ENCODE measurements at places on chromosomes 5 and 9. TPM values are rescaled to one million over a fixed set of nuclear protein-coding genes. Genes with fewer than 3 reads are reported as not detected.

- no peak for DNase-seq
Measured at GRCh38 chr9:114720086-114720676, 38.2 kb upstream of the TEX48 start.

GRCh38 chr9:34982361-34982760 lies 7.2 kb upstream of the DNAJB5 start:
- no peak for DNase-seq

DNA sequence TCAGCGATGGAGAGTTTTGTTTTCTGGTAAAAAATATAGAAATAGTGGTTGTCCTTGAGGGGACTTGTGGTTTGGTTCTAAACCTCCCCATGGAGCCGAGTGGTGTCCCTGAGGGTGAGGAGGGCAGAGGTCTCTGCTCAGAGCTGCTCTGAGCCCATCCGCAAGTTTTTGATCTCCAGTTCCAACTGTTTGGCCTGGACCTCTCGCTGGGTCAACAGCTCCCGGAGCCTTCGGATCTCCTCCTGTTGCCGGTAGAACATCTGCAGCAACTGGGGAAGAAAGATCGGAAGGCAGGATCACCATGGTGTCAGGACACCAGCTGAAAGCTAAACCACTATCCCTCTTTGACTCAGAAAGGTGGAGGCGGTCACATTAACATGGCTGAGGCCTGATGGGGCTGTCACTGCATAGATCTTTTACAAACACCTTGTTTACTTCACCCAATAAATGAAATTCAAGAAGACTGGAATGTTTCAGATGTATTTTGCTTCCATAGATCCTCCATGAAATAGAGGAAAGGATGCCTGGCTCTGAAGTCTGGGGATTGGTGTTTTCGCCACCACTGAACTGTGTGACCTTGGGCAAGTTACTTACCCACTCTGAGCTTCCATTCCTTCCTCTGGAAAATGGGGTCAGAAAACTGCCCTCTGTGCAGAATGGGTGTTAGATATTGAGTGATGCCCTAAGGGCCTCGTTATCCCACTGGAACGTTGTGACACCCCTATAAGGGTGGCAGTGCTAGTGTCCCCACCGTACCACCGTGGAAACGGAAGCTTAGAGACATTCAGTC lies 5.8 kb upstream of the TRIM14 start:
- no peak for DNase-seq

DNA sequence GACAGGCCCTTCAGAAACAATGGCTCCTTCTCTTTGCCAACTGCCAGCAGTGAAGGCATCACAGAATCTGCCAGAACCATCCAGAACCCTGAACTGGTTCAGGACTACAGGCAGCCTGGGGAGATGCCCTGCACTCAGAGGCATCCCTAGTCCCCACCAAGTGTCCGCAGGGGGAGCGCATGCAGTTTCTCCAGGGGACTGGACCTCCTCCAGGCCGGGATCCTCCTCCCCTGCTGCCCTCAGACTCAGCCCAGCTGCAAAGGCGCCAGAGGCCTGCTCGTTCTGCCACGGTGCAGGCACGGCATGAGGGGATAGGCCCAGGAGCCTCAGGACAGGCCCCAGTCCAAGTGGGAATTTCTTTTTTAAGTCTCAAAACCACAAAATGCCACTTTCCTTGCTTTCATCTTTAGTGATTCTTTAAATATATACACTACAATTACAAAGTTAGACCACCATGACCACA lies 72.0 kb downstream of the SEMA4D start:
- no peak for DNase-seq

- no peak for DNase-seq
Measured at GRCh38 chr9:16743375-16743774, 127.1 kb downstream of the BNC2 start.

DNA sequence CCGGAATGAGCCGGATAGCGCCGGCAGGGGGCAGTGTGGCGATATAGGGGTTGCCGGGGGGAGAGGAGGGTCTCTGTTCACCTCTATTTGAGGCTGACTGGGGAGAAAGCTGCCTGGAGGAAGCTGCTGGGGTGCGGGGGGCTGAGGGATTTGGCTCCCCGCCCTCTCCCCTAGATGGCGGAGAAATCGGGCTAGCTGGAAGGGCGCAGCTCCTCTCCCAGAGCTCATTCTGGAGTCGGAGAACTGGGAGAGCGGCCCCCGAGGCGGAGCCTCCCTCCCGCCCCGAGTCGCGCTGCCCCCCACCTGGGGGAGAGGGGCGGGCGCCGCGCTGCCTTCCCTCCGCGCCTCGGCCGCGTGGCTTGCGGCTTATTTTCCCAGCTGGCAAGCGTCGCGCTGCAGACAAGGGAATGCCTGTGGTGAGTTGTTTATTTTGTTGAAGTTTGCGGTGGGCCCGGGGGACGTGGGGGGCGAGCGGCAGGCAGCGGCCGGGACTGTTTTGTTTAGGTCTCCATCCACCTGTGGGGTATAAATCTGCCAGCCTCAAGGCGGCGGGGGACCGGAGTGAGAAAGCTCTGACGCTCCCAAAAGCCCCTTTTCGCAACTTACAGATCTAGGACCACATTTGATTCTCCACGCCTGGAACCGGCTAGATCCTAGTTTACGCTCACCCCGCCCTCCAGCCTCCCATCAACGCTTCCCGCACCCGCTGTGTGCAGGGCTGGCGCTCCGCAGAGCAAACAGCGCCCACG lies 4.1 kb upstream of the RGMB start:
- peak; percentile 75 for DNase-seq

- DNase-seq, result no peak
Measured at GRCh38 chr9:79428422-79428821, 143.3 kb upstream of the TLE4 start.

DNA sequence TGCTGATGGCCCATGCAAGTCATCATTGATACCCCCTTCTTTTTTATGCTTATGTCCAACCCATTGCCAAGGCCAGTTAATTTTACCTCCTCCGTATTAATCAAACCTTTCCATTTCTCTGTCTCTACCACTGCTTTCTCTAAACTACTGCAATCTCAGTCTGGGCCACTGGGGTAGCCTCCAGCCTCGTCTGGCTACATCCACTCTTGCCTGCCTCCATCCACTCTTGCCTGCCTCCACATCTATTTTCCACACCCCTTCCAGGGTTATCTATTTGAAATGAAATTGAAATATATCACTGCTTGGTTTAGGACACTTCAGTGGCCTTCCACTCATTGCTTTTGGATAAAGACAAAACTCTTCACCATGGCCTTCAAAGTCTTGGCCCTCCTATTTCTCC lies 425.3 kb upstream of the CLINT1 start:
- DNase-seq, result no peak

GRCh38 chr5:9692576-9692975 lies 62.4 kb upstream of the TAS2R1 start:
- no peak for DNase-seq

GRCh38 chr9:134461426-134461982 lies 135.2 kb downstream of the RXRA start:
- no peak for DNase-seq

DNA sequence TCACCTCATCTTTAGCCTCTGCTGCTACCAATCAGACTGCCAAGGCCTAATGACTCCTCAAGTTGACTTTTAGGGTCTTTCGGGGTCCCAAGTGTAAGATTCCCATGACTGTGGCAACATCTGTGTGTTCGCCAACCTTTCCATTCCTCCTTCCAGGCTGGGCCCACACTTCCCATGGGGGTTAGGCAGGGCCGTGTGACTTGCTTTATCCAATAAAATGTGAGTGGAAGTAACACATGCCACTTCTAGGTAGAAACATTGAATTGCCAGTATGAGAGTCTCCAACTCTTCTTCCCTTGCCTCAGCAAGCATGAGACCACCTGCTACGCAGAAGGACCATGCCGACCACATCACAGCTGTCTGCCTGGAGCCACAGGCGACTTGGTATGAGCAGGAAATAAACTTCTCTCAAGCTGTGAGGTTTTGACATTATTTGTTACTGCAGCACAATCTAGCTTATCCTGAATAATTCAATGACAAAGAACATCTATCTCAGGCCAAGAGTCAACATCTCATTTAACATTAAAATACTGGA lies 190.4 kb upstream of the IER5L start:
- DNase-seq, result no peak

- DNase-seq, result no peak
Measured at GRCh38 chr5:168073311-168073710, 218.1 kb upstream of the WWC1 start.

- no peak for DNase-seq
Measured at GRCh38 chr5:82832445-82832844, 244.7 kb downstream of the TMEM167A start.

DNA sequence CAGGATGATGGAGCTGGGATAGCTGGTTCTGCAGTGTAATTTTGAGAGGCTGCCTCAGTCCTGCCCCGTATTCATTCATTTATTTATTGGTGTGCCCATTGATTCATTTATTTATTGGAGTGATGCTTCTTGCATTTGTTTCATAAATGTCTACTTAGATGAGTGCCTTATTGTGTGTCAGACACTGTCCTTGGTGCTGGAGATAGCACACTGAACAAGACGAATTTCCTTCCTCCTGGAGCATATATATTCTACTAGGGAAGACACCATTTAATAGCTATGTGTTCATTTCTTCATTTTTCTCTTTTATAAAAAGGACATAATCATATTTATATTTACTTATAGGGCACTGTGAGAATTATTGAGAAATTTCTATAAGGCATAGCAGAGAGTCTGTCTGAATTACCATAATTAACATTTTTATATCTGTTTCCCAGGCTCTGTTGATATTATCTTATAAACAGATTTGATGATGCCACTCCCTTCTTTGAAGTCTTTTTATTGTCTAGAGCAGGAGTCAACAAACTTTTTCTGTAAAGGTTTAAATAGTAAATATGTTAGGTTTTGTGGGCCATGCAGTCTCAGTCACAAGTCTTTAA lies 433.9 kb upstream of the ZNF608 start:
- DNase-seq, result no peak

DNA sequence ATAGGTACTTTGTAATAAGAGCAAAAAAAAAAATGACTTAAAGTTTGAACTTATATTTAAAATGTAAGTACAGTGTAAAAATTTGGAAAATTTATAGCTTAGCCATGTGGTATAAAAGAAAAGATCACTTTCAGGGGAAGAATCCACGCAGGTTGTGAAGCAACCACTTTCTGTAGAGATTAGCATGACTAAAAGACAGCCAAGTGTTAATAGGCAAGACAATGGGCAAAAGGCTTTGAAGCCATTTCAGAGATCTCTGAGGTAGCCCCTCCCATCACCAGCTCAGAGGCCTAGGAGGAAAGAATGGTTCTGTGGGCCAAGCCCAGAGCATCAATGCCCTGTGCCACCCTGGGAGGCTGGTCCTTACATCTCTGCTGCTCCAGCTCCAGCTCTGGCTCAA lies 346.3 kb upstream of the CHD1 start:
- no peak for DNase-seq

DNA sequence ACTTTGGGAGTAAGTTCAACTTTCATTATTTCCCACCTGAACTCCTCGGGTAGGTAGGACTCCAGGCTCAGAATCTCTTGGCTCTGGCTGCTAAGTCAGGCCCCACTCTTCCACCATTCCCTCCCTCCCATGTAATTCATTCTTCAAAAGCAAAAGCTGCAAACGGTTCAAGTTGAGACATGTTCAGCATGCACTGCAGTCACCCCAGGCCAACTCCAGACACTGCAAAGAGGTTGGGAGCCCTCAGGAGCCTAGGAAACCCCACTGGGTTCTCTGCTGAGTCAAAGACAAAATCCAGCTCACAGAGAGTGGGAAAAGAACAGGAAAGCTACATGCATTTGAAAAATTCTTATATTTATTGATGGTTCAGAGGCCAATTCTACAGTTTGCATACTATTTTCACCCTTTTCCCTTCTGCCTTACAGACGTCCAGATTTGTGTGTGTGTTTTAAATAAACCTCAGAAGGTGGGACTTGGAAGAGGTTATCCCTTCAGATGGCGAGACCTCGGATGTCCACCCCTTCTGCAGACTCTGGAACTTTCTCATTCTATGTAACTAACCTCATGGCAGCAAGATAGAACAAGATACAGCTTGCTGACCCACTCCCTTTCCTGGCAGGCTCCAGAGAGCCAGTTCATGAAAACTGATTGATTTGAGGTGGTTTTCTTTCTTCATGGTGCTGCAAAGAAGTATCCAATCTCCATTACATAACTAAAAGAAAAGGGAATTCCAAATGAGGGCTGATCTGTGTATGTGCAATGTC lies 65.7 kb upstream of the EQTN start:
- DNase-seq, result no peak

GRCh38 chr5:132478366-132478871 lies 12.2 kb downstream of the IRF1 start:
- no peak for DNase-seq

GRCh38 chr9:70285981-70286598 lies 27.3 kb downstream of the SMC5 start:
- no peak for DNase-seq

DNA sequence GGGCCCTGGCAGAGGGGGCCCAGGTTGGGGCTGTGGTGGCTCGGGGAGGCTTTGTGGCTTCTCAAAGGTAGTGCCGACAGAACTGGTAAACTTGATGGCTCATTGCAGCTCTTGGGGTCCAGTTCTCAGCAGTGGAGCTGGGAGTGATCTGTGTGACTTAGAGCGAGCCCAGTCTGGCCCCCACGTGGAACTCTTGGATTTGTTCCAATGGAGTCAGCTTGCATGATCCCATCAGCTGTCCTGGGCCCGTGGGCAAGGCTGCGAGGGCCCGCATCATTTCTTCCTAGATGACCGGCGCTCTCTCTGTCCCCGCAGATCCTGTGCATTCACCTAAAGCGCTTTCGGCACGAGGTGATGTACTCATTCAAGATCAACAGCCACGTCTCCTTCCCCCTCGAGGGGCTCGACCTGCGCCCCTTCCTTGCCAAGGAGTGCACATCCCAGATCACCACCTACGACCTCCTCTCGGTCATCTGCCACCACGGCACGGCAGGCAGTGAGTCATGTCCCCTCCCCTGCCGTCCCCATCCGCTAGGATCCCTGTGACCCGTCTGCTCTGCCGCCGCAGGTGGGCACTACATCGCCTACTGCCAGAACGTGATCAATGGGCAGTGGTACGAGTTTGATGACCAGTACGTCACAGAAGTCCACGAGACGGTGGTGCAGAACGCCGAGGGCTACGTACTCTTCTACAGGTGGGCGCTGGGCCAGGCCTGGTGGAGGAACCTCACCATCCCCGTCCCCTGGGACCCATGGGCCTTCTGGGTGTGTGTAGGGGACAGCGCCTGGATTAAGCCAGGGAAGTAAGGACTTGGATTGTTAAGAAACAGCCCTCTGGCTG lies 39.2 kb downstream of the USP20 start:
- no peak for DNase-seq

GRCh38 chr5:154015071-154015693 lies 23.5 kb downstream of the FAM114A2 start:
- no peak for DNase-seq

- no peak for DNase-seq
Measured at GRCh38 chr5:603081-603998, 8.8 kb upstream of the CEP72 start.

Gene WNT8A
- not detected for total RNA-seq

Gene ANKHD1
- total RNA-seq, result 113 TPM

Gene C7
- total RNA-seq, result 1.4 TPM

Gene NOXA1
- 4.8 TPM for total RNA-seq

Gene ZDHHC11B
- total RNA-seq, result 3.1 TPM

Gene BTNL8
- 0.96 TPM for total RNA-seq

Gene MYMK
- 0.34 TPM for total RNA-seq

Gene CYLC2
- not detected for total RNA-seq

Gene ORM1
- total RNA-seq, result 7.2 TPM

Gene OR13J1
- not detected for total RNA-seq

Gene SLC45A2
- not detected for total RNA-seq

All from WTC11 (cell line).